ENCODE measurements at places on chromosomes 16 and 17. TPM values are rescaled to one million over a fixed set of nuclear protein-coding genes. Genes with fewer than 3 reads are reported as not detected.
A peak's percentile ranks its signal among the peaks of the same experiment; 100 is the strongest.

GRCh38 chr16:20271893-20272292 lies 55.4 kb downstream of the GP2 start:
- DNase-seq: no peak

- no peak for DNase-seq
These were observed 11.7 kb upstream of the SEC14L1 start for GRCh38 chr17:77128896-77129567.

DNA sequence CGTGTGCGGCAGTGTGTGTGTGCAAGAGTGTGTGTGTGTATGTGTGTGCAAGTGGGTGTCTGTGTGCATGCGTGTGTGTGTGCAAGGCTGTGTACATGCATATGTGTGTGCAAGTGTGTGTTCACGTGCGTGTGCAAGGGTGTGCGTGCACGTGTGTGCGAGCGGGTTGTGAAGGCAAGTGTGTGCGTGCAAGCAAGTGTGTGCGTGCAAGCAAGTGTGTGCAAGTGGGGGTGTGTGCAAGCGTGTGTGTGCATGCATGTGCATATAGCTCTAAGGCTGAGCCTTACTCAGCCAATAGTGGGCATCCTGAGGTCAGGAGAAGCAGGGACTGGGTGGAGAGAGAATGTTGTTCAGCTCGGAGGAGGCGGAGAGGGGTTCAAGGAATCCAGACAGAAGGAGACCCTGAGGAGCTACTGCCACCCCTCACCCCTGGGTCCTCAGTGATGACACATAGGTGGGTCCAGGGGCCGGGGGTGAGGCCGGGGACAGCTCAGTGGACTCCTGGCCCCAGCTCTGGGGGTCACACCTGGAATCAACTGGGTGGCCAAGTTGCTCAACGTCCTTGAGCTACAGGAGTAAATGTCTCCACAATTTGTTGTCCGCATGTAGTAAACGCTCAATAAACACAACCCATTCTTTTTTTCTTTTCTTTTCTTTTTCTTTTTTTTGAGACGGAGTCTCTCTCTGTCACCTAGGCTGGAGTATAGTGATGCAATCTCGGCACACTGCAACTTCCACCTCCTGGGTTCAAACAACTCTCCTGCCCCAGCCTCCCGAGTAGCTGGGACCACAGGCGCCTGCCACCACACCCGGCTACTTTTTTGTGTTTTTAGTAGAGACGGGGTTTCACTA lies 1.8 kb downstream of the PRR29 start:
- no peak for DNase-seq

- DNase-seq: peak; percentile 30
These were observed 5.5 kb downstream of the CCDC182 start for GRCh38 chr17:57739402-57740234.

- DNase-seq: no peak
These were observed 1153.7 kb upstream of the GOT2 start for GRCh38 chr16:59887856-59888255.

GRCh38 chr16:3541527-3542155 lies 35.6 kb downstream of the NLRC3 start:
- DNase-seq: no peak

Gene KRTAP2-2
- not detected for total RNA-seq

GRCh38 chr17:4490637-4491061 lies 8.0 kb upstream of the SPNS2 start:
- no peak for DNase-seq

- no peak for DNase-seq
These were observed 725 bp upstream of the CACNA1H start for GRCh38 chr16:1152123-1152638.

DNA sequence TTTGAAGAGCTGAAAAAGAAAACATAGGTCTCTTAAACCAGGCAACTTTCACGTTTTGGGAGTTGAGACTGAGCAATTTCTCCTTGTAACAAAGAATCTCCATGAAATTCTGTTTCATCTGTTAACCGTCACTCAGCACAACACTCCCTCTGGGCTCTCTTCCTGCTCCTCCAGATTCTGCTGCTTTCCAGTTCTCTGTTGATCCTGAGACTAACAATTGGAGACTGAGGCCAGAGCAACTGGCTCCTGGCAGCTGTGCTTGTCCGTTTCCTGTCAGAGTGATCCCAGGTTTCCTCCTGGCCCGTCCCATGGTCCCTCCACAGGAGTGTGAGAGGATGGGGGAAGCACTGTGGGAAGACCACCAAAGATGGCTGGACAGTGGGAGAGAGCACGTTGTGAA lies 32.5 kb downstream of the IST1 start:
- no peak for DNase-seq

Gene PRRT2
- total RNA-seq: 0.94 TPM

Gene HOXB7
- 29.1 TPM for total RNA-seq

Gene FN3K
- total RNA-seq: 45.5 TPM

- DNase-seq: no peak
These were observed 624.5 kb downstream of the TOX3 start for GRCh38 chr16:51922476-51922875.
